ENCODE measurements at places on chromosomes 1 and 21.
A peak's percentile ranks its signal among the peaks of the same experiment; 100 is the strongest.

DNA sequence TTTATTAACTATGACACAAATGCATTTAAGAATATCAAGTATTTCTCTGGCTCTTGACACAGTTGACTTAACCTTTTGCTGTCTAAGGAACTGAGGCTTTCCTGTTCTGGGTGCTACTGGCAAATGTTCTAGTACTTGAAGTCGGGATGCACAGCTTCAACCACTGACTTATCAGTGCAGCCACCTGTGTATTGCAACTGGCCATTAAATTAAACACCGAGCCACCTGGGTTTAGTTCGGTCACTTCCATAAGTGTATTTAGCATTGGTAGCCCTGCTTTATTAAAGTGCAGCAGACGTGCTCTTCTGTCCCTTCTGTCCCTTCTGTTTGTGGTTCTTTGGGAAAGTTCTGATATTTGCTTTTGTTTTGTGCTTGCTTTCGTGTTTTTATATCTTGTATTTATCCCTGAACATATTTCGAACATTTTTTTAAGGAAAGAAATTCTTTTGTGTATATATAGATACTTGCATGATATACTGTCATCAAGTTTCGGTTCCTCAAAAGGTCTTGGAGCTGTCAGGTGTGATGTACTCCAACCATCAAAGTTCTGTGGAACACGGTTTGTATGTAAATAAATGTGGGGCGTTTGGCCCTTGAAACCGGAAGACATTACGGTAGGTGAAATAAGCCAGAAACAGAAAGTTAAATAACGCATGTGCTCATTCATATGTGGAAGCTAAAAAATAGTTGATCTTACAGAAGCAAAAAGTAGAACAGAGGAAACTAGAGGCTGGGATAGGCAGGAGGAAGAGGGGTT is 297.9 kb upstream of the GREM2 start:
- DNase-seq, result no peak

DNA sequence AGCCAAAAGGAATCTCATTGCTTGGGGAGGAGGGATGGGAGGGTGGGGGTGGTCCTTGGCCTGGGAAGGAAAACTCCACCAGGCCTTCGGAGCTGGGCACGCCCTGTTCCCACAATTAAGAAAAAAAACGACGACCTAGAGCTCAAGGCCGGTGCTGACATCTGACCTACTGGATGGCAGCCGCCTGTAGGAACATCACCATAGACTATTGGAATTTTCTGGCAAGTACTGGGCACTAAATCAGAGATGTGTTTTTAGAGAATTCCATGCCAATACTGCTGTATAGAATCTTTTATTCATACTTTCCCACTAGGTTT is 729 bp downstream of the NADK start:
- no peak for DNase-seq

GRCh38 chr21:37746849-37747248 is 169.4 kb downstream of the KCNJ6 start:
- no peak for DNase-seq

DNA sequence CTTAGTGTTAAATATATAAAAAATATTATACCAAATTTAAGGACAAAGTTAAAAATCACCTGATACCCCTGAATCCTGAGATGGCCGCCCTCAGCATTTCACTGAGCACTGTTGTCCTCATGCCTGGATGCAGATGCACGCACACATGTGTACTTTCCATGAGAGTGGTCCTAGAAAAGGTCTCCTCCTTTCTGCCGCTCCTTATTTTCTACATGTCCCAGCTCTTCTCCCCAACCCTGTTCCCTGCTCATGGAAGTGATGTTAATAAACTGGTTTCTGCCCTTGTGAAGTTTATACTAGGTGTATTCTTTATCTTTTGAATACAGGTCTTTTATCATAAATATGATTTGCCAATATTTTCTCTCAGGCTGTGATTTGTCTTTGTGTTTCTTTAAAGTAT is 32.9 kb downstream of the DIP2A start:
- no peak for DNase-seq

- DNase-seq, result no peak
Observed at GRCh38 chr1:24141311-24141997, 1.5 kb downstream of the IL22RA1 start.

- DNase-seq, result no peak
Observed at GRCh38 chr1:244050835-244051444, at the start of gene ZBTB18. Gene ZBTB18, plus strand, starts transcription at chr1:244051283. Its CDS starts 149 bp downstream, at chr1:244051432.

DNA sequence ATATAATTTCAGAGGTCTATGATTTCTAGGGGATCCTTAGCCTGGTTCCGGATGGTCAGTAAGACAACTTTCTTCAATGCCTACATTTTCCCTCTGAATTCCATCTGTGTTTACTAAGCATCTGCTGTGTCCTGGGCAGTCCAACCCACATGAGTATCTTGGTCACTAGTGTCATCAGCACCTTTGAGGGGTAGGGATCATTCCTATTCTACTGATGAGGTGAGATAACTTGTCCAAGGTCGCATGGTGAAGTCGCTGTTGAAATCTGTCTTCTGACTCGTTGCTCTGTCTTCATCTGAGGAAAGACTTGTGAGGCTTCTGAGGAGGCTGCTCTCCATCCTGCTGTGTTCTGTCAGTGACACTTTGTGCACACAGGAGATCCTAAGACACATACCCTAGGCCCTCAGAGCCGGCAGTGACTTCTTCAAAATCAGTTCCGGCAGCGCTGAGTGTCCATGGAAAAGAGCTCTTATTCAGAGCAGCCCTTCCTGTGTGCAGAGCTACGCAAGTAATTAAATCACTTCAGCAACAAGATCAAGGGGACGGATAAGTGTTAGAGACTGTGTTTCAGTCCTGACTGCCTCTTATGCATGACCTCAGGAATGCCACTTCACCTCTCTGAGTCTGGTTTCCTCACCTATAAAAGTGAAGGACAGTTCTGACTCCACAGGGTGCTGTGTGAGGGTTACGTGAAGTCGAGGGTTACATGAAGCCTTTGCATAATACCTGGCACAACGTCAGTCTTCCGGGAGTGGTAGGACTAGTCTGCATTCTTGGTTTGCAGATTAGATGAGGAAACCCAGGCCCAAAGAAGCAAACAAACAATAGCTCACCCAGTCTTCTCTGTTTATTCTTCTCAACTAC is 28.4 kb downstream of the AK2 start:
- no peak for DNase-seq

- no peak for DNase-seq
Observed at GRCh38 chr1:22880174-22880601, 92.5 kb downstream of the LACTBL1 start.

GRCh38 chr1:82177192-82177591 is 376.5 kb downstream of the ADGRL2 start:
- no peak for DNase-seq

DNA sequence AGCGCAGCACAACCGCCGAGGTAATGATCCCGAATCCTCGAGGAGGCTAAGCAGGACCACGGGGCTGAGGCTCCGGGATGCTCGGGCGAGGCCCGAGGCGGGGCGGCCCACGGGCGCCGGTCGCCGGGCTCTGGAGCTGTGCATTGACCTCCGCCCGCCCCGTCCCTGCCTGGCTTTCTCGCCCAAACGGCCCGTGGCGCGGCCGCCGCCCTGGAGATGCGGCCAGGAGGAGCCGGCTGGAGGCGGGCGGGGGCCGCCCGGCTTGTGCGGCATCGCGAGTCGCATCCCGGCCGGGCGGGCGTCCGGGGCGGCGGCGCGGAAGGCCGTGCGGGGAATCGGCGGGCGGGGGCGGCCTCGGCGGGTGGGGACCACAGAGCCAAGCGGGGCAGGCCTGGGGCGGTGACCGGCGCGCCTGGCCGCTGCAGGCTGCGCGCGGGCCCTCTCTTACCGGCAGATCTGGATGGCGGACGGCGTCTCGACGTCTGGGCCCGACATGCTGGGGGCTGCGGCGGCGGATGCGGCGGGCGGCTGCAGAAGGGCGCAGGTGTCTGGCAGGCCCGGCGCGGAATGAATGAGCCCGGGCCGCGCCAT is 663 bp downstream of the ACOT7 start:
- no peak for DNase-seq

- no peak for DNase-seq
Observed at GRCh38 chr1:20829946-20830345, 42.8 kb upstream of the HP1BP3 start.

DNA sequence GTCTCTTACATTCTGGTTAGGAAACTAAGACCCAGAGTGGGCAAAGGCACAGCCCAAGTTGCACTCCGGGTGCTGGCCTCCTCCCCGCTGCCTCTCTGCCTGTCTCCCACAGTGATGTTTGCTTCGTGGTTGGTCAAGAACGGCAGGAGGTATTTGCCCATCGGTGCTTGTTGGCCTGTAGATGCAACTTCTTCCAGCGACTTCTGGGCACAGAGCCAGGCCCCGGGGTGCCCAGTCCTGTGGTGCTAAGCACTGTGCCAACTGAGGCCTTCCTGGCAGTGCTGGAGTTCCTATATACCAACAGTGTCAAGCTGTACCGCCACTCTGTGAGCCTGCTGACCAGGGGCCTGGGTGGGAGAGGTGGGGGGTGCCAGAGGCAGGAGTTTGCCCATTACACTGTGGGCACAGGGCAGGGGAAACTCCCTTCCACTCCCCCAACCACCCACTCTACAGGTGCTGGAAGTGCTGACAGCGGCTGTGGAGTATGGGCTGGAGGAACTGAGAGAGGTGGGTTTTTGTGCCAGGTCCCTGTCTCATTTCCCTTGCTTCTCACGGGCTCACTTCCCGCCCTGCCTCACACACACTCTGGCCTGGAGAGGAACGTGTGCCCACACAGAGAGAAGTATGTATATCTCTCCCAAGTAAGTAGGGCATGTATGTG is 1.9 kb downstream of the BTBD19 start:
- DNase-seq, result peak; percentile 28

GRCh38 chr1:180363246-180363995 is 133.4 kb downstream of the LHX4 start:
- no peak for DNase-seq

GRCh38 chr1:29482991-29483390 is 246.7 kb downstream of the PTPRU start:
- no peak for DNase-seq

- no peak for DNase-seq
Observed at GRCh38 chr1:29502911-29503840, 266.9 kb downstream of the PTPRU start.

DNA sequence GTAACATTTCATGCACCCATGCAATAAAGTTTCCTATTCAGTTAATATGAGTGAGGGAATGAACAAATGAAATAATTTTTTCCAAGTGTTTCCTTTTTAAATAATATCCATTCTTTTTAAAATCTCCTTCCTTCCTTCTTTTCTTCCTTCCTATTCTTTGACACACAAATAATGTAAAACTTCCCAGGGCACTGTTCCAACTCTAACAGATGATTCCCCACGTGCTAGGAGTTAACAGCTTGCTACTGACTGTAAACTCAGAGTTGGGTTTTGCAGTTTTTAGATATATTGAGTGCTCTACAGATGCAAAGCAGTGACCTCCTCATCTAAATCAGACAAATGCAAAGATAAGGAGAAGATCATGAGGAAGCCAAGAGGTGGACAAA is 54.0 kb upstream of the POU2F1 start:
- no peak for DNase-seq

- DNase-seq, result no peak
Observed at GRCh38 chr1:107019166-107019565, 37.3 kb upstream of the PRMT6 start.

DNA sequence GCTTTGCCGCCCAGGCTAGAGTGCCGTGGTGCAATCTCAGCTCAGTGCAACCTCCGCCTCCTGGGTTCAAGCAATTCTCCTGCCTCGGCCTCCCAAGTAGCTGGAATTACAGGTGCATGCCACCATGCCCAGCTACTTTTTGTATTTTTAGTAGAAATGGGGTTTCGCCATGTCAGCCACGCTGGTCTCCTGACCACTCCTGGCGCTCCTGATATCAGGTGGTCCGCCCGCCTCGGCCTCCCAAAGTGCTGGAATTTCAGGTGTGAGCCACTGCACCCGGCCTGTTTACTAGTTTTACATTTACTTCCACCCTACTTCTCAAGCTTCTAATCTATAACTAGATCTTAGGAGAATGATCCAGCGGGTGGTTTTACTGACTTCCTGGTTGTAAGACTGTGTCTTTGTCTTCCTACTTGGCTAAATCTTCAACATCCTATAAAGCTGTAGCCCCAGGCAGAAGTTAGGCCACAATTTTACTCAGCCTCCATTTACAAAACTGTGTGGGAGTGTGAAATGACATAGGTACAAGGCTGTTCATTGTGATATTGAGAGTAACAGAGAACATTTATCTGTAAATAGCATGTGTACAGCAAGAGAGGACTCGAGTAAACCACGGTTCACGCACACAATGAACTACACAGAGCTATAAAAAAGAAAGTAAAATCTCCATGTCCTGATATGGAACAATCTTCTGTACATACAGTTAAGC is 9.6 kb upstream of the POU2F1 start:
- no peak for DNase-seq

- DNase-seq, result no peak
Observed at GRCh38 chr1:216700779-216701178, 22.4 kb downstream of the ESRRG start.

DNA sequence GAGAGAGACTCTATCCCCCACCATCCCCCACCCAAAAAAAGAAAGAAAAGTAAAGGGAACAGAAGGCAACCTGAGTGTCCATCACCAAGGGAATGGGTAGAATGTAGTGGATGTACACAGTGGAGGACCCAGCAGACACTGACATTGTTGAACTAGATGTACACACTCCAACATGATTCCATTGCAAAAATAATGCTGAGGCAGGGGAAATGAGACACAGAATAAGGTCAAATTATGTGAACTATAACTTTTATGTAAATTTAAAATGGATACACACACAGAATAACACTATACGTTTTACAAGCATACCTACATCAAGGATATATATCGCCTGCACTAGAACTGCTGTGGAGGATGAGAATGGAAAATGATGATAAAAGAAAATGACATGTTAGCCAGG is 34.8 kb downstream of the PTAFR start:
- DNase-seq, result no peak

- no peak for DNase-seq
Observed at GRCh38 chr1:112727716-112728115, 12.6 kb upstream of the PPM1J start.

DNA sequence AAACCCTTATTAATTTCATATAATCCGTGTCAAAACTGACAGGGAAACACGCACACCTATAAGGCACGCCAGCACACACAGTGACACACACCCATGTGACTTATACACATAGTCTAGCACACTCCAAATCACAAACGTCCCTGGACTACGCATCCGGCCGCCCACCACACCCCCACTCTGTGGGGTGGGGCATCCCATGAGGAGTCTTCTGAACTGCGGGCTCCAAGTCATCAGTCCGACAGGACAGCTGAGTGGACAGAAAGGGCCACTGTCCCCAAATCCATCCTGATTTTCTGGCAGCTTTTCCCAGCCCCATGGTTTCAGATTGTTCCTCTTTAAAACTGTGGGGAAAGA is 829 bp downstream of the PEA15 start:
- DNase-seq, result peak; percentile 47

GRCh38 chr21:16642353-16642752 is 870.5 kb upstream of the CXADR start:
- no peak for DNase-seq

- DNase-seq, result no peak
Observed at GRCh38 chr1:8259498-8260290, 58.2 kb upstream of the SLC45A1 start.

DNA sequence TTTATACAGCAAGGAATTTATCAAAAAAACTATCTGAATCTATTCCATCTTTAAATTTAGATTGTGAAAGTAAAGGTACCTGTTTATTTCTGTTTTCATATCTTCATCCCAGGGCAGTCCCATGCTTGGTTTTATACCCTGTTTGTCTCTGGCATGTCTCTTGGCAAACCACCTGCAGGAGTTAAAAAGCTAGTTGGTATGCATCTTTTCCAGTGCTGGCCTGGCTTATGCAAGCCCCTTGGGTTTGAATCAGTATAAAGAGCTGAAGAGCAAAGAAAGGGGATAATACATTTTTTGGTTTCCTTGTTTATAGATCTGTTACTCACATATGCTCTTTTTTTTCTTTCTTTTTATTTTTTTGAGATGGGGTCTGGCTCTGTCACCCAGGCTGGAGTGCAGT is 37.8 kb downstream of the LRRC8C start:
- DNase-seq, result no peak

All from central memory CD4-positive, alpha-beta T cell (primary cell).